ENCODE measurements at places on chromosomes 5 and 9. TPM values are rescaled to one million over a fixed set of nuclear protein-coding genes. Genes with fewer than 3 reads are reported as not detected.

Gene MTMR12
- 28.1 TPM for total RNA-seq

Gene KIAA1191
- total RNA-seq, result 112 TPM

Gene PCDHGB7
- 7.0 TPM for total RNA-seq

Gene DELE1
- total RNA-seq, result 93.5 TPM

Gene SPINK4
- total RNA-seq, result not detected

Gene PCDHB16
- 11.4 TPM for total RNA-seq

Gene S1PR3
- total RNA-seq, result 7.5 TPM

DNA sequence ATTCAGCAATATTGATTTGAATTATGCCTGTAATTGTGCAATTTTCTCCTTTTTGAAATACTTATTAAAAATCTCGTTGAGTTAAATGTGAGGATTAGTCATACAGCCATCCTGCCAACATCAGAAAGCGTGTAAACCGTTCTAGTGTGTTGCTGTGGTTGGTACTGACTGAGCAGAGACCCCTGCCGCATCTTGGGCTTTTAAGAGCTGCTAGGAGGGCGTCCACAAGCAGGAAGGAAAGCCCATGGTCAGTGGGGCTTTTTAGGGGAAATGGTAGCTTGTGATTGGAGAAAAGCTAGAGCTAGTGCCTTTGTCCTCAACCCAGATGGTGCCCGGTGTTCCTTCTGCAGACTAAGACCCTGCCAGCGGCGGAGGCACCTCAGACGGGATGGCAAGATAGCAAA, 1.3 kb downstream of the SDHA start:
- DNase-seq, result no peak

GRCh38 chr5:151899399-151899798, 25.3 kb downstream of the GLRA1 start:
- DNase-seq, result no peak

DNA sequence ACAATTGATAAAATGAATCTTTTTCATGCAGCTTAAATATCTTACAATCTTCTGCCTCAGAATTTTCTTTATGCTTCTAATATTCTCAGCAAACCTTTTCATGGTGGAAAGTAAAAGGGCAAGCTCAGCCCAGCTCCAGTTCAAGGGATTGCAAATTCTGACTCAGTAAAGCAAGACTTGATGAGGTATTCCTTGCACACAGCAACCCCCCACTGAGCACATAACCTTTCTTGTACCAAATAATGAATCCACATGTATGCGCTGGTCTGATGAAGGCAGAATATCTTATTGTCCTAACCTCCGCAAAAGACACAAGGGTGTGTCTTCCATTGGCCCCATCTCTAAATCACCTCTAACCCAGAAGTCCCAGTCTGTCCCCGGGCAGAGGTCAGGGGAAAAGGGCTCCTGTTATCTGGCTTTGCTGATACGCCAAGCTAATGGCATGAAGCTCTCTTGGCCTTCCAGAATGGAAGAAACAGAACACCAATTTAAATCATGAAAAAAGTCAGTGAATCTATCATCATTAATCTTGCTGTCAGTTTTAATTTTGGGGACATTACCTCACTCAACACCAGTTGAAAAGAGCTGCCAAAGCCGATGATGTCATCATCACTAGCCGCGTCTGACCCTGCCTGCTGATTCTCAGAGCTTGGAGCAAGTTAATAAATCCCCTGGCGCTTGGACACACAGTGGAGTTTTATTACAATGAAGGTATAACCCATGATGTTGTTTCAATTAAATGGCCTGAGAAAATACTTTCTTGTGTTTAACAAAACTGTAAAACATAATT, 592.5 kb upstream of the CLINT1 start:
- DNase-seq, result no peak

Data from neural crest cell (in vitro differentiated cells).